ENCODE measurements at places on chromosomes 1 and 21. TPM values are rescaled to one million over a fixed set of nuclear protein-coding genes. Genes with fewer than 3 reads are reported as not detected.

- DNase-seq, result no peak
- no peaks in the 10 kb centered on the region for H3K36me3 ChIP-seq
- no peak overlapping the region for H3K27ac ChIP-seq
- no peaks in the 10 kb centered on the region for H3K4me1 ChIP-seq
- no peak overlapping the region for H3K4me3 ChIP-seq
These were observed 33.7 kb downstream of the KCND3 start for GRCh38 chr1:111955755-111956154.

DNA sequence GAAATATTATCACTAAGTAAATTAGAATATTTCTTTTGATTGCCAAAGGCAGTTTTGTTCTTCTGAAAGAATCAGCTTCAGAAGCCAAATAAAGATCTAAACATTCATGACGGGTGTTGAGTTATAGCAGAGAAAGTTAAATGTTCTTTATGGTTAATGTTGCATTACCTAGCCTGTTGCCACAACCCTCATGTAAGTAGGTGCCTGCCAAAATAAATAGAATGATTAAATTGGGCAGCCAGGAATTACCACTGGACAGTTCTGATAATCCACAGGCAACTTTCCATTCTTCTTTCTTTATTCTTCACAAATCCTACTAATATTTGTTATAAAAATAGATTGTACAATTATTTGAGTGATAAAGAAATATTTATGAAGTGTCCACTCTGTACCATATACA, 217.9 kb upstream of the NRIP1 start:
- no peaks in the 10 kb centered on the region for H3K27me3 ChIP-seq
- no peak overlapping the region for H3K27ac ChIP-seq
- no peaks in the 10 kb centered on the region for H3K36me3 ChIP-seq
- no peak for DNase-seq

- H3K27me3 ChIP-seq, result no peaks in the 10 kb centered on the region
- no peak overlapping the region for H3K4me3 ChIP-seq
- H3K36me3 ChIP-seq, result no peaks in the 10 kb centered on the region
- no peak overlapping the region for H3K27ac ChIP-seq
These were observed 35.6 kb downstream of the LYST start for GRCh38 chr1:235831148-235831547.

DNA sequence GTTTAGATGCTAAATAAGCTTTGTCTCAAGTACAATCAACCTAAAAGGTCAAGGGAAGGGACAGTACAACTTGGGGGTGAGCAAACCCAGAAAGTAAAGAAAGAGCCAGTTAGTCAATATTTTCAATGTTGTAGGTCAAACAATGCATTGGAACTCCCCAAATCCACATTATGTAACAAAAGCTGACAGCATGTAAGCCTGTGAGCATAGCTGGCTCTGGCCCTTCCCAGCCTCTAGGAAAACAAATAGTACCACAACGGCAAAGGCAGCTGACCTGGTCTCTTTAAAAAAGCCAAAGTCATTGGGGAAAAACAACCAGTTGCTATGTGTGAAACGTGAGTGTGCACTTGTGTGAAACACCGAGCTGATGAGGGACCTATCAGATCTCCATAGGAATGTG, 3.4 kb downstream of the CBR1 start:
- H3K27me3 ChIP-seq, result no peaks in the 10 kb centered on the region
- peaks cover 5% of the 10 kb centered on the region for H3K4me1 ChIP-seq
- H3K36me3 ChIP-seq, result no peaks in the 10 kb centered on the region
- H3K27ac ChIP-seq, result no peak overlapping the region

DNA sequence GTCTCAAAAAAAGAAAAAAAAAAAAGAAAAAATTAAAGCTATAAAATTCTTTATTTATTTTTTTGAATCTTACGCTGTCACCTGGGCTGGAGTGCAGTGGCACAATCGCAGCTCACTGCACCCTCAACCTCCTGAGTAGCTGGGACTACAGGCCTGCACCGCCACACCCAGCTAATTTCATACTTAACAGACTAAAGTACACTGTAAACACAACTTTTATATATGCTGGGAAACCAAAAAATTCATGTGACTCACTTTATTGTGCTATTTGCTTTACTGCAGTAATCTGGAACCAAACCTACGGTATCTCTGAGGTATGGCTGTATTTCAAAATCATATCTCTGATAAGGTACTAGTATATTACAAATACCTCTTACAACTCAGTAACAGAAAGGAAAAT, 40.3 kb downstream of the HSF2BP start:
- H3K27me3 ChIP-seq, result no peaks in the 10 kb centered on the region
- DNase-seq, result no peak
- H3K4me1 ChIP-seq, result no peaks in the 10 kb centered on the region
- H3K27ac ChIP-seq, result no peak overlapping the region

GRCh38 chr1:152111515-152111968, 3.7 kb downstream of the TCHH start:
- H3K27me3 ChIP-seq, result peaks cover 4% of the 10 kb centered on the region
- no peak for DNase-seq
- peak overlapping the region; percentile 63 for H3K4me3 ChIP-seq
- no peak overlapping the region for H3K27ac ChIP-seq
- no peaks in the 10 kb centered on the region for H3K36me3 ChIP-seq

- H3K27me3 ChIP-seq, result no peaks in the 10 kb centered on the region
- H3K4me3 ChIP-seq, result no peak overlapping the region
- no peak for DNase-seq
- H3K36me3 ChIP-seq, result no peaks in the 10 kb centered on the region
These were observed 48.4 kb downstream of the TRMT1L start for GRCh38 chr1:185108321-185108720.

- DNase-seq, result no peak
- no peak overlapping the region for H3K27ac ChIP-seq
- peaks cover 8% of the 10 kb centered on the region for H3K27me3 ChIP-seq
These were observed 43.5 kb downstream of the RRAGC start for GRCh38 chr1:38815903-38816627.

DNA sequence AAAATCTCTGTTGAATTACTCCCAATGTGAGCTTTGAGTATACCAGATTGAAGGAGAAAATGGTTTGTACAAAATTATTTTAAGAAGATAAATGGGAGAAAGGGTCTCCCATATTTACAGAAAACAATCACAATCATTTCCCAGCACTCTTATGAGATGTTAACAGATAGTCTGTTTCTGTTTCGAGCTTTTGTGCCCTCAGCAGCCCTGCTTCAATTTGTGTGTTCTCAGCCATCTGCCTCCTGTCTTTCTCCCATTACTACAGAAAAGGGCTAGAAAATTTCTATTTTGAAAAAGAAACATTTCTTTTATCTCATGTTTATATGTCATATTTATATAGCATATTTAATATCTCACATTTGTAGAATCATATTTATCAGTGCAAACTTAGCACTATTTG, 498.4 kb downstream of the TTLL7 start:
- no peaks in the 10 kb centered on the region for H3K36me3 ChIP-seq
- peaks cover 4% of the 10 kb centered on the region for H3K4me1 ChIP-seq
- no peak overlapping the region for H3K4me3 ChIP-seq
- DNase-seq, result no peak
- H3K27ac ChIP-seq, result no peak overlapping the region

DNA sequence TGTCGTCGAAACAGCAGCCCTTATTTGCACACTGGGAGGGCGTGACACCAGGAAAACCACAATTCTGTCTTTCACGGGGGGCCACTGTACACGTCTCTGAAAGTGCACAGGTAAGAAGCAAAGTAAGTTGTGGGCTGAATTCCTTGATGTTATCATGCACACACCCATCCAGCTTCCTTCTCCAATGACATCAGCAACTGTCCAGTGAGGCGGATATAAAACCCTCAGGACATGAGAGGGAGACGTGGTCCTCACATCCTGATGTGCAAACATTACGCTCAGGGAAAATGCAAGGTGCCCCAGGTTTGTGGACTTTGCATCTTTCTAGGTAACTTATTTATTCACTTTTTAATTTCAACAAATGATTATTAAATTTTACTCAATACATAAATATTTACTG, 3.0 kb downstream of the TFF1 start:
- no peaks in the 10 kb centered on the region for H3K36me3 ChIP-seq
- no peak for DNase-seq
- H3K27me3 ChIP-seq, result no peaks in the 10 kb centered on the region
- no peak overlapping the region for H3K27ac ChIP-seq
- H3K4me3 ChIP-seq, result no peak overlapping the region
- H3K4me1 ChIP-seq, result no peaks in the 10 kb centered on the region

Gene ERG
- 1.3 TPM for total RNA-seq

DNA sequence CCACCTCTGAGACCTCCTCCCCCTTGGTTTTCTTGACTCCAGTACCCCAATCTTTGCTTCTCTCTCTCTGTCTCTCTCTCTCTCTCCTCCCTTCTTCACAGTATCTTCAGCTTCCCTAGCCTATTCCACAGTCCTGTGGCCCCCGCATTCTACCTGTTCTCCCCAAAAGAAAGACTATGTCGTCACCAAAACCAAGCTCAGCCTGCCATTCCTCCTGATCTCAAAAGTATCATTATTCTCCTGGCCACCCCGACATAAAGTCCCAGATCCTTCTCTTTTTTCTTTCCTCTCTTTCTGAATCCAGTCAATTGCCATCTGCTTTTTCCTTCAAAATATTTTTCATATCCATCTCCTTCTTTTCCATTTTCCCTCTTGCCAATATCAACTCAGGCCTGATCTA, 23.7 kb upstream of the KHDRBS1 start:
- no peak for DNase-seq
- H3K27me3 ChIP-seq, result no peaks in the 10 kb centered on the region
- no peaks in the 10 kb centered on the region for H3K36me3 ChIP-seq
- peaks cover 19% of the 10 kb centered on the region for H3K4me1 ChIP-seq

DNA sequence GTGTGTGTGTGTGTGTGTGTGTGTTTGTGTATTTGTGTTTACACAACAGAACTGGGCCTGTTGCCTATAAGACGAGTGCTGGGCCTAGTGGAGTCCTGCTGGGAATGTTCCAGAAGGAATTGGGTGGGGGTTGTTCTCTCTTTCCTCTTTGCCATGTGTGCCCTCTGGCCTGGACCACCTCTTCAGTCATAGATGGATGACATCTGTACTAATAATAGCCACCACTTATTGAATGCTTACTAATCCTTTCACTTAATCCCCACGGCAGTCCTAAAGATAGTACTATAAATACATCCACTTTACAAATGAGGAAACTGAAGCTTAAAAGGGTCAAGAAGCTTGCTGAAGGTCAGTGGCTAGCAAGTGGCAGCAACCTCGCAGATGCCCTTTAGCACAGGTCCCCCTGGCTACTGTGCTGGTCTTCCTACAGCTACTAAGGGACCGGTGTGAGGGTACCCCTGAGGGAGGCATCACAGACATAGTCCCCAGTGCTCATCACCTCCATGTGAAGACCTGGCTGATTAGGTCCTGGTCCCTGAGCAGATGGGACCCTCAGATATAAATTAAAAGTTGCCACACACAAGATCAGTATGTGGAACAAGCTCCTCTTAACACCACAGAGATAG, 55.2 kb upstream of the KIF1B start:
- H3K4me1 ChIP-seq, result no peaks in the 10 kb centered on the region
- no peaks in the 10 kb centered on the region for H3K27me3 ChIP-seq
- no peak for DNase-seq
- H3K27ac ChIP-seq, result no peak overlapping the region

- no peaks in the 10 kb centered on the region for H3K27me3 ChIP-seq
- no peaks in the 10 kb centered on the region for H3K36me3 ChIP-seq
- H3K4me3 ChIP-seq, result no peak overlapping the region
- H3K4me1 ChIP-seq, result no peaks in the 10 kb centered on the region
- no peak overlapping the region for H3K27ac ChIP-seq
- DNase-seq, result no peak
These were observed 64.8 kb downstream of the MYOM3 start for GRCh38 chr1:24047110-24047477.

GRCh38 chr1:36628804-36629203, 146.1 kb upstream of the CSF3R start:
- no peaks in the 10 kb centered on the region for H3K36me3 ChIP-seq
- H3K4me3 ChIP-seq, result no peak overlapping the region
- H3K27ac ChIP-seq, result no peak overlapping the region
- no peaks in the 10 kb centered on the region for H3K4me1 ChIP-seq
- DNase-seq, result no peak

Gene INSRR
- 0.63 TPM for total RNA-seq

- no peaks in the 10 kb centered on the region for H3K4me1 ChIP-seq
- DNase-seq, result no peak
- no peaks in the 10 kb centered on the region for H3K36me3 ChIP-seq
- no peak overlapping the region for H3K27ac ChIP-seq
These were observed 36.6 kb downstream of the OLFM3 start for GRCh38 chr1:101960142-101960541.

Gene MIXL1
- not detected for total RNA-seq

DNA sequence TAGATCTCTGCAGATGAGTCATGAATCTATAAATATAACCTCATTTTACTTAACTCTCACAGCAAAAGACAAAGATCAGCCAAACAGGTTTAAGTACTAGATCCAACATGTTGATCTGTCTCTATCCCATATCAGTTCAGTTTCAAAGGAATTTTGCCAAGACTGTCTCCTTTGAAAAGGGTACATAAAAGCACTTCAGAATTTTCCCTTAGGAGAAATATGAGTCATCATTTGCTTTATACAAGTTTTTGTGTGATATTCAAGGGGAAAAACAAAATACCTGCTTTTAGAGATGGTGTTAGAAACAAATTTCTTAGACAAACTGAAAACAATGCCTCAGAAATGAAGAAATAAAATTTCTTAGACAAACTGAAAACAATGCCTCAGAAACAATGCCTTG, 73.5 kb upstream of the LRRC7 start:
- no peaks in the 10 kb centered on the region for H3K27me3 ChIP-seq
- no peaks in the 10 kb centered on the region for H3K36me3 ChIP-seq
- no peaks in the 10 kb centered on the region for H3K4me1 ChIP-seq
- H3K4me3 ChIP-seq, result no peak overlapping the region
- H3K27ac ChIP-seq, result no peak overlapping the region
- DNase-seq, result no peak

- no peaks in the 10 kb centered on the region for H3K36me3 ChIP-seq
- no peaks in the 10 kb centered on the region for H3K27me3 ChIP-seq
- no peaks in the 10 kb centered on the region for H3K4me1 ChIP-seq
- no peak for DNase-seq
- no peak overlapping the region for H3K27ac ChIP-seq
These were observed 437.5 kb upstream of the VAMP3 start for GRCh38 chr1:7333620-7334019.

- H3K27me3 ChIP-seq, result no peaks in the 10 kb centered on the region
- no peaks in the 10 kb centered on the region for H3K4me1 ChIP-seq
- H3K36me3 ChIP-seq, result no peaks in the 10 kb centered on the region
- no peak overlapping the region for H3K4me3 ChIP-seq
- DNase-seq, result no peak
These were observed 41.0 kb downstream of the KCNH1 start for GRCh38 chr1:211092955-211093354.

DNA sequence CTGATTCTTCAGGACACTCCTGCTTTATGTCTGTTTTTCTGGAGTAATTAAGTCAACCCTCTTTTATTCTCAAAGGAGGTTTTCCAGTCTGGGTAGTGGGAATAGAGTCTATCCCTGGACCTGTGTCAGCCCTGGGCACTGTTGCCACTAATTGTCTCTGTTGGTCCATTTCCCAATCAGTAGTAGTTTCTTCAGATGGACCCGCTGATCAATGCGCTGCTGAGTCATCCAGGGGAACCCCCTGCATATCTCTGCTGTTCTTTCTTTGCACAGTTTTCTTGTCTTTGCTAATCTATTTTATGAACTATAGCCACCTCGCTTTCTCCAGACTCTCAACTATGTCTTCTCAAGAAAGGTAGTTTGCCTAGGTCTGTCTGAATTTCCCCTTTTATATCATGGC, 82.5 kb downstream of the TNNI3K start:
- H3K27me3 ChIP-seq, result no peaks in the 10 kb centered on the region
- H3K36me3 ChIP-seq, result no peaks in the 10 kb centered on the region
- no peak overlapping the region for H3K4me3 ChIP-seq
- DNase-seq, result no peak
- H3K4me1 ChIP-seq, result no peaks in the 10 kb centered on the region

- no peak overlapping the region for H3K4me3 ChIP-seq
- no peak for DNase-seq
- no peak overlapping the region for H3K27ac ChIP-seq
- H3K36me3 ChIP-seq, result no peaks in the 10 kb centered on the region
- no peaks in the 10 kb centered on the region for H3K27me3 ChIP-seq
These were observed 8.5 kb upstream of the SLC26A9 start for GRCh38 chr1:205951746-205952145.

Measured in naive thymus-derived CD4-positive, alpha-beta T cell (primary cell).